ENCODE measurements at places on chromosomes 12 and 14. TPM values are rescaled to one million over a fixed set of nuclear protein-coding genes. Genes with fewer than 3 reads are reported as not detected.

GRCh38 chr12:127074161-127074560 is 1192.8 kb upstream of the TMEM132C start:
- H3K27me3 ChIP-seq: no peaks in the 10 kb centered on the region
- no peaks in the 10 kb centered on the region for H3K36me3 ChIP-seq
- no peak overlapping the region for H3K4me3 ChIP-seq
- no peak overlapping the region for H3K27ac ChIP-seq
- no peaks in the 10 kb centered on the region for H3K4me1 ChIP-seq

Gene RNASE4
- total RNA-seq: 0.69 TPM

GRCh38 chr14:85234156-85235025 is 295.6 kb upstream of the FLRT2 start:
- no peak overlapping the region for H3K4me3 ChIP-seq
- H3K4me1 ChIP-seq: peaks cover 2% of the 10 kb centered on the region
- no peaks in the 10 kb centered on the region for H3K36me3 ChIP-seq
- H3K27ac ChIP-seq: no peak overlapping the region
- DNase-seq: no peak
- H3K27me3 ChIP-seq: no peaks in the 10 kb centered on the region

Gene HOTAIR
- 1.5 TPM for total RNA-seq

DNA sequence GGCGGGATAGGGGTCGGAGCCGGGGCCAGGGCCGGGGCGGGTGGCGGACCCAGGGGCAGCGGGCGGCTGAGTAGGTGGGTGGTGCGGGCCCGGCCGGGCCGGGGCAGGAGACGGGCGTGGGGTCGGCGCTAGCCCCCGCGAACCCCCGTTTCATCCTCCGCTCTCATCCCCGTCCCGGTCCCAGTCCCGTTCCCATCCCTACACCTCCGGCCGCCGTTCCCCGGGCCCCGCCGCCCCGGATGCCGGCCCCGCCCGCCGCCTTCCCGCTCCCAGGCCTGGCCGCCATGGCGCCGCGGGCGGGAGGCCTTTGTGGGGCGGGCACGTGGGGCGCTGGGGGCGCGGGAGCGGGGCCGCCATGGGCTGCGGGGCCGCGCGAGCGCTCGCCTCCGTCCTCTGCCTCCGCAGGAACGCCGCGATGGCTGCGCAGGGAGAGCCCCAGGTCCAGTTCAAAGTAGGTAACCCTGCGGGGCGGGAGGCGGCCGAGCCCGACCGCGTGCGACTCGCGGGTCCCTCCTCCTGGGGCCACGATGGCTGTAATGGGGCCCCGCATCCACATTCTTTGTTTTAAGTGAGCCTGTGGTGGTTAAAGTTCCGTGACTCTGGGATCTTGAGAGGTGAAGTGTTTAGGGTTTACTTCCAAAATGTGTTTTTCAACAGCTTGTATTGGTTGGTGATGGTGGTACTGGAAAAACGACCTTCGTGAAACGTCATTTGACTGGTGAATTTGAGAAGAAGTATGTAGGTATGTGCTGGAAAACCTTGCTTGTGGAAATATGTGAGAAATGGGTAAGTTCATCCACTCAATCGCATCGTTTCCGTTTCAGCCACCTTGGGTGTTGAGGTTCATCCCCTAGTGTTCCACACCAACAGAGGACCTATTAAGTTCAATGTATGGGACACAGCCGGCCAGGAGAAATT is 572 bp downstream of the RAN start:
- H3K36me3 ChIP-seq: peaks cover 50% of the 10 kb centered on the region
- 0 out of 2 replicates have a peak, but pooled peaks cover 3% of the 10 kb centered on the region for H3K4me1 ChIP-seq
- peak; percentile 35 for DNase-seq
- peak overlapping the region; percentile 78 for H3K27ac ChIP-seq
- H3K4me3 ChIP-seq: peak overlapping the region; percentile 97

GRCh38 chr14:94373708-94374107 is 14.7 kb downstream of the SERPINA1 start:
- no peaks in the 10 kb centered on the region for H3K36me3 ChIP-seq
- no peak overlapping the region for H3K27ac ChIP-seq
- no peaks in the 10 kb centered on the region for H3K27me3 ChIP-seq
- no peak overlapping the region for H3K4me3 ChIP-seq
- peak; percentile 14 for DNase-seq

Measured in SJCRH30 (cell line).